ENCODE measurements at places on chromosomes 5 and 9.

GRCh38 chr5:139574641-139575312 lies 13.6 kb downstream of the UBE2D2 start:
- DNase-seq = no peak

GRCh38 chr5:91186101-91186500 lies 197.0 kb downstream of the ARRDC3 start:
- no peak for DNase-seq

DNA sequence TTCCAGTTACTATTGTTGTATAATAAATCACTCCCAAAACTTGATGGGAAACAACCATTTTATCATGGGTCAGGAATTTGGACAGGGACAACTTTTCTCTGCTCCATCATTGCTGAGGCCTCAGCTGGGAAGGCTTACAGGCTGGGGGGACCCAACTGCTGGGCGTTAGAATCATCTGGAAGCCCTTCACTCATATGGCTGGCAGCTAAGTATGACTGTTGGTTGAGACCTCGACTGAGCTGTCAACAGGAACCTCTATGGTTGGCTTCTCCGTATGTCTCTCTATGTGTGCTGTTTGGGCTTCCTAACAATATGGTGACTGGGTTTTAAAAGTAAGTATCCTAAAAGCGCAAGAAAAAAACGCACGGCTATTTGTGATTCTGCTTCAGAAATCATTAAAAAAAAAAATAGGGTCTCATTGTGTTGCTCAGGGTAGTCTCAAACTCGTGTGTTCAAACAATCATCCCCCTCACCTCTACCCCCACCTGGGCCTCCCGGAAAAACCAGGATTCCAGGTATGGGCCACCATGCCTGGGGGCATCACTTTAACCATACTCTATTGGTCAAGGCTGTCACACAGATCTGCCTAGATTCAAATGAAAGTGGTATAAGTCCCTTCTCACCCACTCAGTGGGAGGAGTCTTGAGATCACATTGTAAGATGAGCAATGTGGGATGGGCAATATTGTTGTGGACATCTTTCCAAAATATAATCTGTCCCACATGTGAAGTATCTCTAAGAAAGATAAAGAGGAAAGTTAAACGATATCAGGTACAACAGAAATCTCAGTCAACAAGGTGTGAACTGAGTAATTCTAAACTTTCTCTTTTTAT lies 15.2 kb downstream of the FNBP1 start:
- DNase-seq = no peak

GRCh38 chr5:179311581-179311980 lies 33.7 kb downstream of the ADAMTS2 start:
- no peak for DNase-seq

GRCh38 chr9:79382458-79382857 lies 189.3 kb upstream of the TLE4 start:
- no peak for DNase-seq

- no peak for DNase-seq
Observed at GRCh38 chr5:14151416-14151815, 8.3 kb downstream of the TRIO start.

DNA sequence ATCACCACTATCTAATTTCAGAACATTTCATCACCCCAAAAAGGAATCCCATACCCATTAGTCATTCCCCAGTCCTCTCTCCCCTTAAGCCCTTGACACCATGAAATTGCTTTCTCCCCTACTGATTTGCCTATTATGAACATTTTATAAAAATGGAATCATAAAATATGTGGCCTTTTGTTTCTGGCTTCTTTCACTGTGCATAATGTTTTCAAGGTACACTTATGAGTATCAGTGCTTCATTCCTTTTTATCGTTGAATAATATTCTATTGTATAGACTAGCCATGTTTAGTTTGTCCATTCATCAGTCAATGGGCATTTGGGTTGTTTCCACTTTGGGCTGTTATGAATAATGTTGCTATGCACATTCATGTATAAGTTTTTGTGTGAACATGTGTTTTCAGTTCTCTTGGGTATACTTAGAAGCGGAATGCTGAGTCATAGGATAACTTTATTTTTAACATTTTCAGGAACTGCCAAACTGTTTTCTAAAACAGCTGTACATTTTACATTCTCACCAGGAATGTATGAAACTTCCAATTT lies 40.4 kb upstream of the FGF1 start:
- DNase-seq = no peak

DNA sequence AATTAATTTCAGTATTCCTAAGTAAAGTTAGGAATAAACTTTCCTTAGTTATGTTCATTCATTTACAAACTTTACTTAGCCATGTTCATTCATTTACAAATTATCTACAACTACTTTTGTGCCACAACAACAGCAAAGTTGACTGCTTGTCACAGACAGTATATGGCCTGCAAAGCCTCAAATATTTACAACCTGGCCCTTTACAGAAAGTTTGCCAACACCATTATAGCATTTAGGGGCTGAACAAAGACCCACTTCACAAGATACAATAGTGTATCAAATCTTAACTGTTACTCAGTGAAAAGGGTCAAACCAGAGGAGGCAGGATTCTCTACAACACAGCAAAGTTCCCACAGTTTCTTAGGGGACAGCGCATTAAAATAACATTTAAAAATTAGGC lies 9.7 kb upstream of the OTULINL start:
- DNase-seq = no peak

Measured in retina (tissue), 1 donor.